Amygdala (tissue), 56 donors: ENCODE measurements at places on chromosomes 6 and 20.

DNA sequence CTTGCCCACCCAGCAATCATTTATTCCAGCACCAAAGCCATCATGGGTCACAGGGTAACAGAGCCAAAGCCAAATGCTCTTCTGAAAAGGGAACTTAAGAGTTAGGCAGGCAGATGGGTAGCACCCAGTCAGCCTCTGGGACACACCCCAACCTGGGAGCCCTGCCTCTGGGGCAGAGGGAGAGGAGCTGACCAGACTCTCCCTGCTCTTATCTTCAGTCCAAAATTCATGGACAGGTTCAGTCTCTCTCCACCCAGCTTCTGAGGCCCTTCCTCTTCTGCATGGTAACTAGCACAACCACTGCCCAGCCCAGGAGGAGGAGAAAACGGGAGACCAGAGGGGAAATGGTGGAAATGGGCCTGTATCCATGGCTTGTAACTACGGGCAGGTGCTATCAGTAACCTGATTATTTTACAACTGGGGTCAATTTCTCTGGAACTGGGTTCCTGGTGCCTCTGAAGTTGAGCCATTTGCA, 105.4 kb downstream of the NOL4L start:
- no peak for DNase-seq

DNA sequence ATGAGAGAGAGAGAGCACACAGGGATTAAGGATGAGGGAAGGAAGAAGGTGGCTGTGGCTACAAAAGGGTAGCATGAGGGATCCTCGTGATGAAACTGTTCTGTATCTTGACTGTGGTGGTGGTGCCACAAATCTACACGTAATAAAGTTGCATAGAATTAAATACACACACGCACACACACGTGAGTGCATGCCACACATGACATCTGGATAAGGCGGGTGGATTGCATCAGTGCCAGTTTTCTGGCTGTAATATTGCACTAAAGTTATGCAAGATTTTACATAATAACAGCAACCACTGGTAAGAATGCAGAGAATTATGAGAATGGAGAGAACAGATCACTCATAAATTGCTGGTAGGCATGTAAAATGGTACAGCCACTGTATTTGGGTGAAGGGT, 16.9 kb upstream of the STK35 start:
- DNase-seq = no peak

- DNase-seq = no peak
Observed at GRCh38 chr6:5423251-5423650, 161.9 kb downstream of the FARS2 start.

DNA sequence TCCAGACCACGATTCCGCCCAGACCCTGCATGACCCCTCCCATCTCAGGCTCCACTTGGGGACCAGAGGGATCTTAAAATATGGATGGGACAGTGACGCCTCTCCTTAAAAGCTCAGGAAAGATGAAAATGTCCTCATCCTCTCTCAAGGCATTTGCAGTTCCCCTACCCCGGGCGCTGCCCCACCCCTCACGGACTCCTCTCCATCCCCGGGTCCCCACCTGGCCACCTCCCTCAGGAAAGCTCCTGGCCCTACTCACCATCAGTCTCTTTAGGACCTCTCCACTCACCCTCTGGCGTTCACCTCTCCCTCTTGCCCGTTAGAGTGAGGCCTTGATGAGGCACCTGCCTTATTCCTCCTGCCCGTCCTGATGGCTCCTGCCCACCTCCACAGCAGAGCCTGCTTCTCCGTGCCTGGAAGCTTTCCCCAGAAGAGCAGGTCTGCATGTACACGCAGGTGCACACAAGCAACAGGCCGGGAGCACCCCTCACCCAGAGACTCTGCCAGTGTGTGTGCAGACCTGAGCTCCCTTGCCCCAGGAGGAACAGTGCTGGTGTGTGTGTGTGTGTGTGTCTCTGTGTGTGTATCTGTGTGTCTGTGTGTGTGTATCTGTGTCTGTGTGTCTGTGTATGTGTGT, 105.6 kb upstream of the NXT1 start:
- no peak for DNase-seq

DNA sequence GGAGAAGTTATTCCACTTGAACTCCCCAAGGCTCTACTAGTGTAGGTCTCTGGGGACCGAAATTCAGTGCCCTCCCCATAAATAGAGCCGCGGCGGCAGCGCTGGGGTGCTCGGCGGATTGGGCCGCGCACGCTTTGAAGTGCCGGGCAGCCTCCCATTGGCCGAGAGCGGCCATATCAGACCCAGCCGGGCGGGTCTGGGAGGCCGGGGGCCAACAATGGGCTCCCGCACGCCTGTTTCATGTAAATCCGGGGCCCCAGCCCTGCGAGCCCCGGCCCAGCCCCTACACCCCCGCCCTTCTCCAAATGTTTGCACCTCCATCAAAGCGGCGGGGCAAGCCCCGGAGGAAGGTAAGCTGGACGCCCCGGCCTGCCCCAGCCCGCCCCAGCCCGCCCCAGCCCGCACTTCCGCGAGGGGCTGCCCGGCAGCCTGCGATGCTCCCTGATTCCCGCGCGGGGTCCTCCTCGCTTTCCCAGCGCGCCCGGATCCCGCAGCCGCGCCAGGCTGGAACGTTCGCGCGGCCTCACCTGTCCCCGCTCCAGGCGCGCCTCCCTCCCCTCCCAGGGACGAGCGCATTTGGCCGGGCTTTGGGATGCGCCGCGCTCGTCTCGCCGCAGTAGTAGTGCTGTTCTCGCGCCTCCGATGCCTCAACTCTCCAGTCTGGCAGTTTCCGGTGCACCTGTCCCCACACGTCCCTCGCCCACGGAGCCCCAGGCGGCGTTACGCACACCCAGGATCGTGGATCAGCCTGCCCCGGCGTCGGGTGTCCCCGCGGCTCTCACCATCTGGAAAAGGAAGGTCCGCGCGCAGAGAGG, at the start of gene TBXT:
Gene TBXT, minus strand, starts transcription at position 51 of the 815 bp plus-strand sequence. CDS start 260 bp downstream, outside the sequence.
- DNase-seq = no peak

DNA sequence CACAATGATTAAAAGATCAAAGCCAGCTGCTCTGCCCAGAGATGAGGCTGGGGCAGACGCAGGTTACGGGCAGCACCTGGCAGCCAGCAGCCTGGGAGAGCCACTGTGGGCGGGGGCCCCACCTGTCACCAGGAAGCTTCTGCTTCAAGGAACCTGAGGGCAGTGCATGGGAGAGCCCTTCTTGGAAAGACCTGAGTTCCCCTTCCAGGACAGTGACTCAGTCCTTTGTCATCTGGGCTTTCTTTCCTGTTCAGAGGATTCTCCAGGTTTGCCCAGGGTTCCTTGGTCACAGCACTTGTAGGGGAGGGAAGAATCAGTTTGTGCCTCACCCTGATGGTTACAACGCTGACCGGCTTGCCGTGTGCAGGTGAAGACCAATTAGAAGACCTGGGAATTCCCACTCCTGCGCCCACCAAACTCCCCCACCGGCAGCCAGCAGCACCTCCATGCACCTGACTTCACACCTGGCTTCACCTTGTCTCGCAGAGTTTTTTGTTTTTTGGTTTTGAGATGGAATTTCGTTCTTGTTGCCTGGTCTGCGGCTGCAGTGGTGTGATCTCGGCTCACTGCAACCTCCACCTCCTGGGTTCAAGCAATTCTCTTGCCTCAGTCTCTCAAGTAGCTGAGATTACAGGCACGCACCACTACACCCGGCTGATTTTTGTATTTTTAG, 2.0 kb downstream of the ZBP1 start:
- no peak for DNase-seq

- no peak for DNase-seq
Observed at GRCh38 chr20:32439132-32439829, 81.2 kb downstream of the ASXL1 start.

DNA sequence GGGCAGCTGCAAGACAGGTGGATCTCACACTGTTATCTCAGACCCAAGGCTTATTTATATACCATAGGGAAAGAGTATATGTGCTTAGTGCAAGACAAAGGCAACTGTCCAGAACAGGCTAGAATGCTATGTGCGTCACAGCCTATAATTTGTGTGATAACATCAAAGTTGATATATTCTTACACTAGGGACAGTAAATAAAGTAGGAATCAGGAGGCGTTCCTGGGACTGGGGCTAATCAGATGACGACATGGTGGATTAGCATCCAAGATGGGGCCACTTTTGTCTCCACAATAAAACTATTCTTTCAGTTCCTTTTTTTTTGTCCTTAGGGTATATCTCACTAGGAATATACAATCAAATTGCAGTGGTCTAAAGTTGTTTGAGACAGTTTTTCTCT, 54.9 kb upstream of the IER3 start:
- DNase-seq = no peak

DNA sequence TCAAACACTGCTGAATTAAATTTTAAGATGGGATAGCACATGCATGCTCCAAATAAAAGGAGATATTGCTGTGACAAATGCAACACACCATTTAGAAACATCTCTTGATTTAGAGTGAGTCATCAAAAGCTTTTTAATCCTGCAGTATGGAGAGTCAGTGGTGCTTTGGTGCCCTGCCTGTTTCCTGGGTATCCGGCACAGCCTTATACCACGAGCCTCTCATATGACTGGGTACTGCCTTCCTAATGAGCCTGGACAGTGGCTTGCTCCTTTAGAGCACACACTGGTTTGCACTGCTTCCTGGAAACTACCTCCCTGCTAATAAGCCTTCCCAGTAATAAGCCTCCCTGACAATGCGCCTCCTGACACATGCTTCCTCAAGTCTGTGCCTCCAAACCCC, 65.3 kb upstream of the KCNK16 start:
- DNase-seq = no peak

DNA sequence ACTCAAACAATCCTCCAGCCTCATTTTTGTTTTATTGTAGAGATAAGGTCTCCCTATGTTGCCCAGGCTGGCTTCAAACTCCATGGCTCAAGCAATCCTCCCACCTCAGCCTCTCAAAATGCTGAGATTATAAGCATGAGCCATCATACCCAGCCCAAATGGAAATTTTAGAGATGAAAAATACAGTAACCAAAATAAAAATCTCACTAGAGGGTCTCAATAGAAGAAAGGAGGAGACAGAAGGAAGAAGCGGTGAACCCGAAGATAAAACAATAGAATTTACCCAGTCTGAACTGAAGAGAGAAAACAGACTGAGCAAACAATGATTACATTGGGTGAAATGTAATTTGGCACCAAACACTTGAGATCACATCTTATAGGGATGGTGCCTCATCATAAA, 16.7 kb upstream of the OLIG3 start:
- DNase-seq = no peak

DNA sequence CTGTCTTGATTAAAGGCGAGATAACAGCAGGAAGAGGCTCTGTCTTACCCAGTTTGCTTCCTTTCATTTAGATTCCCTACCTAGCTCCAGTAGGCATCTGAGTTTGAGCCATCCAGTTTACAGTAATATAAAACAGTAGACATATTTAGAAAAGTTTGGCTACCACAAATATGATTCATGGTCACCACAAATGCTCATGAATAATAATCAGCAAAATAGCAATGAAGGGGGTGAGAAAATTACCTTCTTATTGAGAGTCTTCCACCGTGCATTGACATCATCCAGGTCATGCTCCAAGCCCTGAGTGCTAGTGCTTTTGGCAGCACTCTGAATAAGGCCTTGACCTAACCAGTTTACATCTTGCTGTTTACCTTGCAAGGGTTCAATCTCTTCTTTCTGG, 106.2 kb downstream of the DST start:
- DNase-seq = no peak

DNA sequence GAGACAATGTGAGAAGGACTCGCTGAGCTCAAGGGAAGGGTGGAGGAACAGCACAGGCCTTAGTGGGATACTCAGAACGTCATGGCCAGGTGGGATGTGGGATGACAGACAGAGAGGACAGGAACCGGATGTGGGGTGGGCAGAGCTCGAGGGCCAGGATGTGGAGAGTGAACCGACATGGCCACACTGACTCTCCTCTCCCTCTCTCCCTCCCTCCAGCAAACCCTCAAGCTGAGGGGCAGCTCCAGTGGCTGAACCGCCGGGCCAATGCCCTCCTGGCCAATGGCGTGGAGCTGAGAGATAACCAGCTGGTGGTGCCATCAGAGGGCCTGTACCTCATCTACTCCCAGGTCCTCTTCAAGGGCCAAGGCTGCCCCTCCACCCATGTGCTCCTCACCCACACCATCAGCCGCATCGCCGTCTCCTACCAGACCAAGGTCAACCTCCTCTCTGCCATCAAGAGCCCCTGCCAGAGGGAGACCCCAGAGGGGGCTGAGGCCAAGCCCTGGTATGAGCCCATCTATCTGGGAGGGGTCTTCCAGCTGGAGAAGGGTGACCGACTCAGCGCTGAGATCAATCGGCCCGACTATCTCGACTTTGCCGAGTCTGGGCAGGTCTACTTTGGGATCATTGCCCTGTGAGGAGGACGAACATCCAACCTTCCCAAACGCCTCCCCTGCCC, 1.7 kb downstream of the TNF start:
- no peak for DNase-seq

GRCh38 chr20:23135449-23136420, 49.6 kb upstream of the CD93 start:
- no peak for DNase-seq

DNA sequence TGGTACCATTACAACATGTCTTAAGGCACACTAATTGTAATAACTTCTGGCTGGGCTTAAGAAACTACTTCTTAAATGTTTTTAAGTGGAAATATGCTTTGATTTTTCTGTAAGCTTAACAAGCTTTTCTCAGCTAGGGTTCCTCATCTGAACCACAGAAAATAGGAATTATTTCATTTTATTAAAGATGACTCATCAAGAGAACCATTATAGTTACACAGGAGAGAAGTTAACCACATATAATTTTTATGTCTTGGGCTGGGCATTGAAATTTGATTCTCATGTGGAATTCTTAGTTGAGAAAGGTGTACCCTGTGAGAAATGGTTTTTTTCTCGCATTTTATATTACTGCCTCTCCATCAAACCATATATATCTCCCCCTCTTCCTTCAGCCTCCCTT, 75.1 kb downstream of the QKI start:
- DNase-seq = no peak

- DNase-seq = no peak
Observed at GRCh38 chr6:116449565-116449964, 11.6 kb upstream of the CALHM6 start.

GRCh38 chr6:128932061-128932460, 49.1 kb downstream of the LAMA2 start:
- DNase-seq = no peak

- no peak for DNase-seq
Observed at GRCh38 chr6:131182991-131183425, 47.7 kb downstream of the AKAP7 start.

DNA sequence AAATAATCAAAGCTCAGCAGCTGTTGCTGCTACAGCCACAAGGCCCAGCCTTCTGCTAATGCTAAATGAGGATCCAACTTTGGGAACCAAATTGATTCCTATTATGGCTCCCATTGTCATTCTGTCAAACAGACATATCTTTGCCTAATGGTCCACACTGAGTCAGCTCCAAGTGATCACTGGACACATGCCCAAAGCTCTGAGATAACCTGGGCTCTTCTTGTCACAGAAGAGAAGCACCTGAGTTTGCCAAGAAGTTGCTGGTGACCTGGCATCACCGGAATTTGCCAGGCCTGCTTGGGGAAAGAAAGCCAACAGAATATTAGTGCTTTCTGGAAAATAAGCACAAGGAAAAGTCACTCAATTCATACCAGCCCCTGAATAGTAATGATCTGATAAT, 5.8 kb downstream of the TNFRSF21 start:
- no peak for DNase-seq

DNA sequence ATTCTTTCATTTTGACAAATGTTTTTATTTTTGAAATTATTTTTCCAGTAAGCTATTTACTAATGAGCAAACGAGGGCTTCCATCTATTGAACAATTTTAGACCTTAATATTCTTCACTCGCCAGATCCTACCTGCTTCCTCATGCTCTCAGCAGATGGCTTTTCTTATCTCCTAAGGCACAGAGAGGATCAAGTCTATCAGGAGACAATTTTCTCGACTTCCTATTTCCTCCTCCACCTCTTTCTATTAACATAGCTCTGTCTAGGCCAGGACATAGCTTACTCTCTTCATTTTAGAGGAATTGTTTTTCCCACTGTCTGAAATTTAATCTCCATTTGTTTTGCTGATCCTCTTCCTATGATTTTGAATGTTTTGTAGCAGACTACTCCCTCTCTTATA, 87.0 kb upstream of the MAN1A1 start:
- DNase-seq = no peak
